ENCODE measurements at places on chromosomes 7 and 10.
A peak's percentile ranks its signal among the peaks of the same experiment; 100 is the strongest.

DNA sequence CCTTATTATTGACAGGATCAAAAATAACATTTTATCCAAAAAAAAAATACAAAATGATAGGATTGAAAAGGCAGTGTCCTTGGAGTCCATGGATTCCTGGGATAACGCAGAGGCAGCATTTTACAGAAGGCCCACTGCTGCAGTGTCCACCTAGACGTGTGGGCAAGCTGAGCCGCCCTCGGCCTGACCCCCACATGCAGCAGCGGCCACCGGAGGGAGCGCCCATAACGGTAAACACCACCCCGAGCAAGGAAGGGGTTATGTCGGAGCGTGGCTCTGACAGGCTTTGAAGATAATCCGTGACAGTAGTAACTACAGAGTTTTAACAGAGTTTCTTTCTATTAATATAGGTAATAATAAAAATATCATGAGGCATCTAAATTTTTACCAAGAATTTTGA, 45.3 kb upstream of the PITRM1 start:
- DNase-seq = no peak

DNA sequence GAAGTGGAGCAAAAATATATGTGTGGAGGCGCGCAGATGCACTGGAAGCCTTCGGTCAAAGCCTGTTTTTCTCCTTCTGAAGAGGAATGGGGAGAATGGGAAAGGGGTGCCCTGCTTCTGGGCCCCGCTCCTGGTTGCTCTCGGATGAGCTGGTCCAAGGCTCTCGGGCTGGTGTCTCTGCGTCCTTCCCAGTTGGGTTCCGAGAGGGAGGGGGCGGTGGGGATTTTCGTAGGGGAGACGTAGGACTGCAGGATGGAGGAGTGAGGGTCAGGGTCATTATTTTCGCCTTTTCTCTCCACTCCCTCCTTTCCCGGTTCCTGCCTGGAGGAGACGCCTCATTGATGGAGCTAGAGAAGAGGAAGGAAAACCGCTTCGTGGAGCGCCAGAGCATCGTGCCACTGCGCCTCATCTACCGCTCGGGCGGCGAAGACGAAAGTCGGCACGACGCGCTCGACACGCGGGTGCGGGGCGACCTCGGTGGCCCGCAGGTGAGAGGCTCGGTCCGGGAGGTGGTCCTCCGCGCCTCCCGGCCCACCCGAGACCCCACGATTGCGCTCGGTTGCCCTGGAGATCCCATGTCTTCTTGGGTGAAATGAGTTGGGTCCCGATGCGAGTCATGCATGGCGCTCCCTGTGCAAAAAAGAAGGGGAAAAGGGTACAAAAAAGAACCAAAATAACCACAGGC, 790 bp downstream of the ADAM22 start:
- peak; percentile 34 for DNase-seq

GRCh38 chr7:135933509-135934188, 43.5 kb downstream of the MTPN start:
- DNase-seq = no peak

DNA sequence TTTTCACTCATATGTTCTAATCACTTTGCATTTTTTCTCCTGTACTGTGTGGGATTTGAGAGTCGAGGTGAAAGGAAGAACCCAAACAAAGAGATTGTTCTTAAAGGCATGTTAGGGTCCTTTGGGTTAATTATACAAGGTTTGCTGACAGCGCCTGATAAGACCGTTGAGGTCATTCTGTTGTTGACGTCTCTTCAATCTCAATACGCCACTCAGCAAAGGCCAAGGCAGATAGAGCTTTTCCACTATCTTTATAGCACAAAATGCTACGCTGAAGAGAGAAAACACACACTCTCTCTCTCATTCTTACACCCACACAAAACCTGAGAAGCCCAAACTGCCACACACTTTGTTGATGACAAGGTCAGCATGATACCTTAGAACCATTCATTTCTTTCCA, 228.7 kb downstream of the CNTNAP2 start:
- DNase-seq = no peak

DNA sequence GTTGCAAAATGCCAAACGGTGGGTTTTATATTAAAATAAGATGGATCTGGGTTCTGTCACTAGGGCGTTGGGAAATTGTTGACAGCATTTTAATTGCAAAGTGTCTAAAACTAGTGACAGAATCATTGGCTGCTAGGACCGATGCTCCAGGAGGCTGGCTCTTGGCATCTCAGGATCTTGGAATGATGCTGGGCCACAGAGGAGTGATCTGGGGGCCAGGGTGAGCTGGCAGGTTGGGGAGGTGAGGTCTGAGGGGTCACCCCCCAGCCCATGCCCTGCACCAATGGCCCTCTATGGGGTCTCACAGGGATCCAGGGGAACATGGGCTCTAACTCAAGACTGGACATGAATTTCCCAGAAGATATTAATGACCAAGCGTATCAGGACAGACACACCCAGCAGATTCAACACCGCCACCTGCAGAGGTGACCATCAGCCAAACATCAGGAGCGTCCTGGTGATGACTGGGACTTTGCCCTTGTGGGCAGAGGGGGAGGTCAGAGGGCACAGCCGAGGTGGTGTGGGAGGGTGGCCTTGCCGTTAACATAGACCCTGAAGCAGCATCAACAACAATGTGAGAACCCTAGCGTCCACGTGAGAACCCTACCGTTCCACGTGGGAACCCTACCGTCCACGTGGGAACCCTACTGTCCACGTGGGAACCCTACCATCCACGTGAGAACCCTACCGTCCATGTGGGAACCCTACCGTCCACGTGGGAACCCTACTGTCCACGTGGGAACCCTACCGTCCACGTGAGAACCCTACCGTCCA, 89.0 kb upstream of the PPP2R2D start:
- DNase-seq = no peak

- peak; percentile 77 for DNase-seq
These were observed 178.5 kb downstream of the NRP1 start for GRCh38 chr10:33155720-33156638.

DNA sequence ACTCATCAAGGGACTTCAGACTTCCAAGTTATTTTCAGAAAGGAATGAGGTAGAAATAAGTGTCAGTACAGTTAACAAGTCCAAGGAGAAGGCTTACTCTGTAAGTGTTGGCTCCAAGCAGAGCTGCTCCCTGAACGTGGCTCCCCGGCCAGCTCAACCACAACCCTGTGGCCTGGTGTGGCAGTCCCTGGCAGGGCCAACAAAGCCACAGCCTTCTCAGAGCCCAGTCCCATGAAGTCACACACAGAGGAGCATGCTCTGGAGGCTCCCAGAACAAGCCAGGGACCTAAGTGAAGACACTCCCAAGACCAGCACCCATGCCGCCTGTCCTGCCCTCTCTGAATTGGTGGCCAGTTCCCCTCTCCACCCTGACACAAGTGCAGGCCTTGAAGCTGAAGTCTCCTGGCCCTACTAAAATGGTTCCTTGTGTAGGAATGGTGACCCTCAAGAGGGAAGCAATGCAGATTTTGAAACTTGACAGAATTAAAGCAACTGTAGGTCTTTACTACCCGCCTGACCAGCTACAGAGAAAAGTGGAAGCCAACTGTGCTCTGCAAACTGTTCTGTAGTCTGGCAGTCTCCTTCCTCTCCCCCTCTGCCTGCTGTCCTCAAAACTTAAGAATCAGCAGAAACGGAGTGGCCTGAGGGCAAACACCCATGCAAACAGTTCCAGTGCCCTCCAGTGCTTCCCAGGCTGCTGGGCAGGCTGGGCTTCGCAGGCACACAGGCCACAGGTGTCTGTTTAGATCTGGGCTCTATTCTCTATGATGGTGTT, 51.1 kb downstream of the NOD1 start:
- no peak for DNase-seq

GRCh38 chr7:140333223-140333622, 65.1 kb downstream of the SLC37A3 start:
- DNase-seq = no peak

DNA sequence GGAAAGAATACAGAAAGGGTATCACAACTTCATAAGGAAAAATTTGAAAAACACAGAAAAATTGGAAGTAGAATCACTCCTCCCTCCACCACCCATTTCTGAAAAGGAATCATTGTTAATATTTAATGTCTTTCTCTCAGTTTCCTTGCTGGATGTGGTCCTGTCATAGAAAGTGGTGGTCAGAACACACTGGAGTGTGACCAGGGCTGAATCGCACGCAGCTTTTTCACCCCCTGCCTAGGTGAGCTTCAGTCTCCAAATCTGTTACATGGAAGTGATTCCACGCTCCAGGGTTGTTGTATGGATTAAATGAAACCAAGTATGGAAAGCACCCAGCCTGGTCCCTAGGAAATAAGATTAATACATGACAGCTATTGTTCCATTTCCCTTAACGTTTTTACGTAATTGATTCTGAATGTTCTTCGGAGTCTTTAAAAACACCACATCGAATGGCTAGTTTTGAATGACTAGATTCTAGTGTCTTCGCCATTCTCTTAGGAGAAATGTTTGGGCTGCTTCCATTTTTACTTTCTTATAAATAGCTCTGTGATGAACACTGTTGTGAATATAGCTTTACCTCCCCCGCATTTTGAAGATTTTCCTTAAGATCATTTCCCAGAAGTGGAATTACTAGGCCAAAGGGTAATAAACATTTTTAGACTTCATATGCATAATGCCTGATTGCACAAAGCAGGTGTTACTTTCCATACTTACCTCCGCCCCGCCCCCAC, 10.9 kb upstream of the DUSP5 start:
- no peak for DNase-seq

DNA sequence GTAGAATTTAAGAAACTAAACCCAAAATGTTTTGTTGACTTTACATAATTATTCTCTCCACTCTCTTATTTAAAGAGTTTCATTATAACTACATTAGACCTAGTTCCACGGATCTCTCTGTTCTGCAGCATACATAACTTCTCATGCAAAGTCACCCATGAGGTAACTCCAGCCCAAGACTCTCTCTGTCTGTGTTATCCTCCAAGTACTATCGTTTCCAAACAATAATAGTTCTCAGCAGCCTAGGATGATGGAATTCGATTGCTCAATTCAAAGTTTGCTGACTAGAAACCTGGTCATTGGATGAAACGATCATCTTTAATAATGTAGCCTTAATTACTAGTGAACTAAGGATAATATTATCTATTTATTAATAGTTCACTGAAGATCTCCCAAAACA, 203.1 kb upstream of the PTN start:
- DNase-seq = no peak

DNA sequence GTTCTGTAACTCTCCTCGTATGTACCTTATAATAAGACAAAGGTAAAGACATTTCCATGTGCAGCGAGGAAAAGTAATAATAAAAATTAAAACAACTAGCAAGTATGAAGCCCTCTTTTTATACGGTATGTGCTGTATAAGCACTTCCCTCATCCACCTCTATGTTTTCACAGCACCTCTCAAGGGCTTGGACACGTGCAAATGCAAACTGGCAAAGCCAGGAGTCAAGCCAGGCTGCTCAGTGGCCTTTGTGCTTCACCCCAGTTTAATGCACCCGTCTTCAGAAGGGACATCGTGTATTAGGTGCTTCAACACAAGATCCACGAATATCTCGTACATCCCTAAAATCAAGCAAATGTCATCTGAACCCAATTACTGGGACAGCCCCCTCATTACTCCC, 1.3 kb upstream of the DGKI start:
- no peak for DNase-seq

DNA sequence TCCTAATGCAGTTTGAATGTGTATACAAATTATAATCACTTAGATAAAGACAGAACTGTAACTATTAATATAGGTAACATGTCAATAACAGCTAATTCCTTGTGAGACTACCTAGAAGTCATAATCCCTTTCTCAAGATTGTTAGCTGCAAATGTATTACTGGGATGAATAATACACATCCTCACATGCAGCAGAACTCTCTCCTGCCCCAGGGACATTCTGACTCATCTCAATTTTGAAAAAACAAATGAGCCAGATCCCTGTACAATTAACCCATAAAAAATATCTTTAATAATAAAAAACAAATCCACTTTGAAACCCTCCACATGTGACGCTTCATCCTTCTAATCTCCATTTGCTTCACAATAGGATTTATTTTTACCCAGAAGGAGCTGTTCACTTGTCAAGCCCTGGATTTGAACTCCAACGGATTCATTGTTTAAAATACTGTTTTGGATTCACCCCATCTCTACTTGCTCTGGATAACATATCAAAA, 428.4 kb upstream of the TEX47 start:
- DNase-seq = no peak

GRCh38 chr7:41093141-41093540, 609.7 kb downstream of the INHBA start:
- no peak for DNase-seq

GRCh38 chr10:63229161-63229560, 96.0 kb downstream of the NRBF2 start:
- no peak for DNase-seq

DNA sequence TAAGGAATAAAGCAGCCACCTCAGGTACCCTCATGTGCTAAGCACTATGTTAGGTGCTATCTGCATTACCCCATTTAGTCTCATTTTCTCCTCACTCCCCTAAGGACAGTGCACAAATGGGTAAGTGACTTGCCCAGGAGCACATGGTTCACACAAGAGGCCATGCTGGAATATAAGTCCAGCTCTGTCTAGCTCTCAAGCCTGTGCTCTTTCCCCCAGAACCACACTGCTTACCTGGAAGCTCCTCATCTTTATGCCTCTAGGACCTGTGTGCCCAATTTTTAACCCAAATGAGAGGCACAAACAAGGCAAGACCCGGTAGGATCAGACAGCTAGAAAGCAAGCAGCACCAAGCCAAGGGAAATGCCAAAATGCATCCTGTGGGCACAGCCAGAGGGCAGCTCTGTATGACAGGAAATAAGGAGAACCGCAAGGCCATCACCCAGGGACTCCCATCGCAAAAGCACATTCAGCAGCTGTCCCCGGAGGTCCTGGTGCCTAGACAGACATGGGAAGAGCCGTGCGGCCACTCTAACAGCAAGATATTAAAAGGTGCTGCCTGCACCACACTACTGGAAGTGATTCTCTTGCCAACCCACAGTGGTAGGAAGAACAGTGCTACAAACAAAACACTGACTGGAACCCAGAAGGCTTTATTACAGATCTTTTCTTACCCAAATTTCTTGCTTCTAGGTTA, 88.1 kb downstream of the GSAP start:
- peak; percentile 86 for DNase-seq

- DNase-seq = no peak
These were observed 246.6 kb downstream of the SNX10 start for GRCh38 chr7:26538216-26538615.

- peak; percentile 58 for DNase-seq
These were observed 11.3 kb upstream of the KAZALD1 start for GRCh38 chr10:101050208-101051069.
